ENCODE measurements at places on chromosomes 13 and 19.

- peak; percentile 65 for DNase-seq
These were observed 15.2 kb downstream of the TPT1 start for GRCh38 chr13:45325806-45326205.

DNA sequence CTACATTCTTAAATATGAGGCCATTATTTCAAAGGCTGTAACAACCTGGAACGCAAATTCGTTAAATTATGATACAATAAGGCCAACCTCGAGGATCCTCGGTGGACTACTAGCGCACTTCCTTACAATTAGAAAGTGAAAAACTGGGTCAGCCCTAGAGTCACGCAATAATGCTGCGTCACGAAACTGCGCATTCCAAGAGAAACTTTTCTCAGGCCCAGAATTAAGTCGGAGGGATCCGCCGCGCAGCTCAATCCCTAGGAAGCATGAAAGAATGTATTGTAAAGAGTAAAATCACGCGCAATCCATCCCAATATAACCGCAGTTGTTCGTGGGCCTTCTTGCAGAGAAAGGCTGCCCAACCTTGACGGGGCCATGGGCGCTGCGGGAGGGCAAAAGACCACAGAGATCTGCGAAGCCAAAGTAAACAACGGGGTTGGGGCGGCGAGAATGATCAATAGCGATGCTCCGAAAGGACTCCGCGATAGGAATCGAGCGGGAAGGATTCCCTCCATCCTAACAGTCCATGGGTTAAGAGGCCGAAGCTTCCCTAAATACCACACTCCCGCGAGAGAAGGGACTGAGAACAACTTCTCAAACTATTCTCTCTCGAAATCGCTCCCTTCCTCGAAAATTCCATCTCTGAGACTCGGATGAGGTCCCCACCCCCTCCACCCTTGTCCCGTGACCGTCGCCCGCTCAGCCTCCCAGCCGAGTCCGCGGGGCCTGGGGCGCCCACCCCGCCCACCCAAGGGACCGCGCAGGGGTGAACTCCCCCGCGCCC lies 564 bp downstream of the SPART start:
- peak; percentile 87 for DNase-seq

DNA sequence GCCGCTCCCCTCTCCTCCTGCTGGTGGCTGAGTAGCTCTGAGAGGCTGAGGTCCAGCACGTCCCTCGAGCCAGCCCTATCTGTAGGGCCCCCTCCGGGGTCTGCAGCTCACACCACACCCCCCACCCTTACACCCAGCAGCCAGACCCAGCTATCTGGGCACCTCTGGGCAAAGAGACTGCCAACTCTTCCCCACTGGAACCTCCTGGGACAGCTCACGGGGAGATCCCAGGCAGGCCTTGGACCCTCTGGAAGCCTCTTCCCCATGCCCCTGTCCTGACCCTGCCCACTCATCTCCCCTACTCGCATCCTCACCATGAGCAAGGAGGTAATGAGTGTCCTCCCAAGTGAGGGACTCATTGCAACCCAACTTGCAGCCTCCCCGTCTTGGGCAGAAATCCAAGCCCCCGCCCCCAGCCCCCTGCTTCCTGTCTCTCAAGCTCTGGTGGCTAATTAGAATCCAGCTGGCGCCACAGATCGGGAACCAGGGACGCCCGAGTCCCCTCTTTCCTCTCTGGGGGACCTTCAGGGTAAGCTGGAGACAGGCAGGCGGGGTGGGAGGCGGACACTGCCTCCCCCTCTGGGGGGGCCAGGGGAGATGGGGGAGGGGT lies 22.1 kb downstream of the ADGRL1 start:
- DNase-seq, result no peak

- no peak for DNase-seq
These were observed 97.3 kb downstream of the GGACT start for GRCh38 chr13:100491164-100491842.

DNA sequence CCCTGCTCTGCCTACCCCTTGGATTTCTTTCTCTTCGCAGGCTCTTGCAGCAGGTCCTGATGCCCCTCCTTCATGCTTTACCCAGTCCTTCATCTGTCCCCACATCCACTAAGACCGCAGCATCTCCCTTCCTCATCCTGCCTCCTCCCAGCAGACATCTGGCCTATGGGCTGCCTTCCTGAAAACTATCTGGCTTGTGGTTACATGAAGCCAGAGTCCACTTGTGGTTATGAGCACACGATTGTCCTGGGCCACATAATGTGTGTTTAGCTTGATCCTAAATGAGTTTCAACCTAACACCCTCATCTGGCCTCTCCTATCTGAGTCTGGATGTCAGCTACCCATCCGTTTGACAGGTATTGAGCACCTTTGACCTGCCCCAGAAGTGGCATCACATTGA lies 5.5 kb upstream of the ZNF175 start:
- no peak for DNase-seq

GRCh38 chr19:56144376-56144775 lies 3.3 kb downstream of the ZNF444 start:
- no peak for DNase-seq

DNA sequence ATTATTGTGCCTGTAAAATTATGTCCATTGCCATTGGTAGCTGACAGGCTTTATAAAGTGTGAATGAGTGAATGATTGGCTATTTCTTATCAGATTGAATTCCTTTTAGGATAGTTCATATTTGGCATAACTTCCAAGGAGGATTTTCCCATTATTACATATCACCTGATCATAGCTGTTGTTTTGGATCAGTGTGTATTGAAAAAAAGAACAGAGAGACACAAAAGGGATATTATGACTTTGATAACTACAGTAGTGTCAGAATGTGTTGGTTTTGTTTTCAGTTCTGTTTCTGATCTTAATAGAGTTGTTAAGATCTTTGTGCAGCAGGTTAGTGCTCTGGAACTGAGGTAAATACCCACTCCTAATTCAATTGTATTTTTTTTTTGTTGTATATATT lies 103.8 kb downstream of the LRCH1 start:
- no peak for DNase-seq

- DNase-seq, result no peak
These were observed 6.0 kb upstream of the PRR19 start for GRCh38 chr19:42295831-42296525.

DNA sequence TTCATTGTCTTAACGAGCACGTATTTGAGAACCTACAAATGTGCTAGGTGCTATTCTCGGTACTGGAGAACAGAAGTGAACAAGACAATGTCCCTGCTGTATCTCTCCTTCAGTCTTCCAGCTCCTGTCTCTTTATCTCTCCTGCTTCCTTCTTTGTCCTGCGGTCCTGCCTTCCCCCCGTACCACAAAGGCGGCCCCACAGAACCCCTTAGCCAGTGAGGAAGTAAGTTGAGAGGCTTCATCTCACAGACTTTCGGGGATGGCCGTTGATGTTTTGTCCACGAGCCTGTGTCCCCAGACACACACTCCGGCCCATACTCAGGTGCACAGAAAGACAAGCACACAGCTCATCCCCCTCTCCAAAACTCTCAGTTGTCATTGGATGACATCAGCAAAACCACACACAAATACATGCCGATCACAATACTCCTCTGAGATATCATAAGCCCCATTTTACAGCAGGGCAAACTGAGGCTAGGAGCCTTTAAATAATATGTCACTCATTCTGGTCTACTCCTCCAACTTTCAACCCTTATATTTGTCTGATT lies 507 bp upstream of the SWSAP1 start:
- DNase-seq, result no peak

DNA sequence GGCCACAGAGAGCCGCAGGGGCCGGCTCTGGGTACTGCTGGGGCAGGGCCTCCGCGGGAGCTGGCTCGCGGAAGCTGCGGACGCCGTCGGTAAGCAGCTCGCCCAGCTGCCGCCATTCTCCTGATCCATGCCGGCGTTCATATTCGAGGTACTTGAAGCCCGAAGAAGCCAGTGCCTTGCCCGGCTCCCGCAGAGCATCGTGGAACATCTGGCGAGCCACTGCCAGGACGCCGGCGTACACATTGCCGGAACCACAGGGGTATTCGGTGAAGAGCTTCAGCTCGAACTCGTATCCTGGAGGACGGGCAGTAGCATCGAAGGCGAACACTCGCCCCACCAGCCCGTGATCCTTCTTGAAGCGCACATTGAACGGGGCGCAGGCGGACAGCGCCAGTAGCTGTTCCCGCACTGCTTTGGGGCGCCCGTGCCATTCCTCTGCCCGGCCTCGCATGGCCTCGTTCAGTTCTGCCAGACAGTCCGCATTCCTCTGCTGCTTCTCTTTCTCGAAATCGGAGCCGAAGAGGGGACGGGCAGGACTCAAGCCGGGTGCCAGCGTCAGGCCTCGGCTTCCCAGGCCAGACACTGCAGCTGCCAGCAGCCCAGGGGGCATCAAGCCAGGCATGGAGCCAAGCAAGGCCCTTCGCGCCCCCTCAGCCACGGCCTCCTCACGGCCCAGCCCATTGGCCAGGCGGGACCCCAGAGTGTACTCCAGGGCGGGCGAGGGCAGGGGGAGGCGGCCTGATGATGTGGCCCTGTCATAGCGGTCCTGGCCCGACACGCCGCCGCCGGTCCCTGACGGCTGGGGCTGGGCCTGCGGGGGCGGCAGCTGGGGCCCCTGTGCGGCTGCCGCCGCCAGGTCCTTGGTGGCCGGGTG lies 1.0 kb downstream of the IRF2BP1 start:
- no peak for DNase-seq

- DNase-seq, result no peak
These were observed 13.8 kb downstream of the PAK4 start for GRCh38 chr19:39139305-39139874.

GRCh38 chr13:78786459-78786858 lies 127.5 kb upstream of the OBI1 start:
- no peak for DNase-seq

- no peak for DNase-seq
These were observed 95.7 kb downstream of the GPR12 start for GRCh38 chr13:26664876-26665275.

Data from muscle of arm (tissue), 14 donors.